ENCODE measurements at places on chromosomes 13 and 19.

DNA sequence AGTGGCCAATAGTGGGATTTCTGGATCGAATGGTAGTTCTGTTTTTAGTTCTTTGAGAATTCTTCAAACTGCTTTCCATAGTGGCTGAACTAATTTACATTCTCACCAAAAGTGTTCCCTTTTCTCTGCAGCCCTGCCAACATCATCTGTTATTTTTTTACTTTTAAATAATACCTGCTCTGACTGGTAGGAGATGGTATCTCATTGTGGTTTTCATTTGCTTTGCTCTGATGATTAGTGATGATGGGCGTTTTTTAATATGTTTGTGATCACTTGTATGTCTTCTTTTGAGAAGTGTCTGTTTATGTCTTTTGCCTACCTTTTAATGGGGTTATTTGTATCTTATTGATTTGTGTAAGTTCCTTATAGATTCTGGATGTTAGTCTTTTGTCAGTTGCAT is 48.0 kb downstream of the RNASEH2B start:
- DNase-seq: no peak

DNA sequence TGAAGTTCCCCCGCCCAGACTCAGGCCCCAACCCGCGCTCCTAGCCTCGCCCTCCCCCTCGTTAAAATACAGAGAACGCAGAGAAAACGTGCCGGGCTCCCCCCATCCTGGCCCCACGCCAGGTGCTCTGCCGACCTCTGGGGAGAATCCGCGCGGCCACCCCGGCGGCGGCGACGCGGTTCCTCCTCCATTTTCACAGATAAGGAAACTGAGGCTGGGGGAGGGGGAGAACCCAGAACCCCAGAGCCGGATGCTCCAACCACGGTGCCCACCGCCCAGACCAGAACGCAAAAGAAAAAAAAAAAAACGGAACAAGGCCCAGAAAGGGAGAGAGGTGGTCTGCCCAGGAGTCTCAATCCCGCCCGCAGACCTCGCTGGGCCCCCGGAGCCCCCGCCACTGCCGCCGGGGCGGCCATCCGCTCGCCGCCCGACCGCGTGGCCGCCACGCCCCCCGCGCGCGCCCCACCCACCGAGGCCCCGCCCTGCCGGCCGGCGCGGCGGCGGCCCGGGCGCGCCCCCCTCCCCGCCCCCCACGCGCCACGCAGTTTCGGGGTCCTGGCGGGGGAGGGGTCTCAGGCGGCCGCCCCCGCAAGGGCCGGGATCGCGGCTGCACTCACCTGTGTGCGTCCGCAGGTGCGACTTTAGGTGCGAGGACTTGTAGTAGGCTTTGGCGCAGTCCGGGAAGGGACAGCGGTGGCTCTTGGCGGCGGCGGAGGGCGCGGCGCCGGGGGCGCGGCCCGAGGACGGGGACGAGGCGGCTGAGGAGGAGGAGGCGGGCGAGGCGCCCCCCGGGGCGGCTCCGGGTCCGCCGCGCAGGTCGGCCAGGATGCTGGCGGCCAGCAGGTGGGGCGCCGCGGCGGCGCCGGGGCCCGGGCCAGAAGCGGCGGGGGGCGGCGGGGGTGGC is 703 bp downstream of the KLF16 start:
- DNase-seq: peak; percentile 54

DNA sequence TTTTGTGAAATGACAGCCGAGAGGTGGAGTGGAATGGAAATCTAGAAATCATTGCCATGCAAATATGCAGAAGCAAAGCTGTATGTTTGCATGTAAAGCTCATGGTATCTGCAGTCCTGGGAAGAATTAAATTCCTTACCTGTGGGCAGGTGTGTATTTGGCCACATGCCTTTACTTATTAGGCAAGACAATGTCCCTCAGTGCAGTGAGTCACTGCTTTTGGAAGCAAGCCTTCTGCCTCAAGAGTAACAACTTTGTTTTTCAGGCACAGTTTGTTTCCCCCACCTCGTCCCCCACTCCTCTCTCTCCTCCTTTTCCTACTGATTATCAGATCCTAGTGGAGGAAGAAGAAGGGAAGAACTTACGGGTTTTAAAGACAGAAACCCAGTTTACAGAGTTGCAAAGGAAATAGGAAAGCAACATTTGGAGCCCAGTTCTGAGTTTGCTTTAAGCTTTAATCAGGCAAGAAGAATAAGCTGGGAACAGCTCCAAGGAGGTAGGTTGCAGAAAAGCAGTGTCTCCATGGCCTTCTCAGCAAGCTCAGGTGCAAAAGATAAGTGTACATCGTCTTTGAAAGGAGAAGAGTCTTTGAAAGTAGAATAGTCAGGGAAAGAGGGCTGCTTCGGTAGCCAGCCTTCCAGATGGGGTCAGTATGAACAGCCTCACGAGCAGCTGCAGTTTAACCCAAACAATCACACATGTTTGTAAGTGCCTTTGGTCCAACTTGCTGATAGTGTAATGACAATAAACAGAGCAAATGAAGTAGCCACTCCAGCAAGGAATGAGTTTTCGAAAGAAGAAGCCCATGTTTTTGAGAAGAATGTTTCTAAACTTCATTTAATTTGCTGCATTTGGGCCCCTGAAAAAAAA is 190.1 kb downstream of the KLF5 start:
- no peak for DNase-seq

DNA sequence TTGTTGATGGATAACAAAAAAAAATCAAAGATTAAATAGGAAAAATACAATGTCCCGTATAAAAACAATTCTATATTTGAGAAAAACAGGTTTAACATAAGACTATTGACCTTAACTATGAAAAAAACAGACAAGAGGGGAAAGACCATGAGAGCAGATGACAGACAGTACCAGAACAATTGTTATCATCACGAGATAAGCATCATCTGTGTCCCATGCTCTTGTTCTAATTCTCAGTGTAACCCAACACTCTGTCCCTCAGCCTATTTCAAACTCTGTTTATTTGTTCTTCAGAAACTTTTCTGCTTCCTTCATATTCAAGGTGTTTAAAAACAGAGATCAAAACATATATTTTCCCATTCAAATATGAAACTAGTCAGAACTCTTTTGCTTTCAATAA is 216.4 kb downstream of the PCDH9 start:
- DNase-seq: no peak

- DNase-seq: no peak
Observed at GRCh38 chr13:25213715-25214114, 41.6 kb upstream of the AMER2 start.

GRCh38 chr19:4151623-4152022 is 1.8 kb upstream of the CREB3L3 start:
- no peak for DNase-seq

DNA sequence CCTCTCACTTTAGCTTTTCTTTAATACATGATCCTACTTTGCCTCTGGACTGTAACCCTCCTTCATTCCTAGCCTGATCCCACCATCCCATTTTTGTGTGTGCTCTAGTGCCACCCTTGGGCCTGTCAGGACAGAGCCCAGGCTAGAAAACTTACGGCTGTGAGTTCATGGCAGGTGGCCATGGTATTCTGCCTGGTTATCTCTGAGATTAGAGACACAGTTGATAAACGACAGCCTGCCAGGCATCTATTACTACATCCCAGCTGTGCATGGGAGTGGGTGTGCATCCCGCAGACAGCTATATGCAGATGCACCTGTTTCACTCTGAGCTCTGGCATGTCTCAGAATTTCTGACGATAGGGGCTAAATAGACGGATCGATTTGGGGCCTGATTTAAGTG is 110.9 kb downstream of the HS6ST3 start:
- DNase-seq: no peak

DNA sequence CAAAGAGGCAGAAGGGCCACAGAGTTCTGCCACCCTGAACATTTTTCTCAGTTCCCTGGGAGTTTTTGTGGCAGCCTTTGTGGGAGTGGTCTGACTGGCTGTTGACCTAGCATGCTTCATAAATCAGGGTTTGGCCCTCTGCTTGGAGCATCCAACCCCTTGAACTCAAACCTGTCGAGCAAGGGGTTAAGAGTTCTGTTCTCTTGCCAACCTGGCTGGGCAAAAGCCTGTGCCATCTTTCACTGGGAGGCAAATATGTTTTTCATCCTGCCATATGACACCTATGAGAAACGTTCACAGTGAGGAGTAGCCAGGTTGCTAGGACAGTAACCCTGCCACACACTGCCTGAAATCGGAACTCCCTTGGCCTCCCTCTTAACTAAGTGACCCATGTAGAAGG is 7.7 kb upstream of the TEX26 start:
- no peak for DNase-seq

DNA sequence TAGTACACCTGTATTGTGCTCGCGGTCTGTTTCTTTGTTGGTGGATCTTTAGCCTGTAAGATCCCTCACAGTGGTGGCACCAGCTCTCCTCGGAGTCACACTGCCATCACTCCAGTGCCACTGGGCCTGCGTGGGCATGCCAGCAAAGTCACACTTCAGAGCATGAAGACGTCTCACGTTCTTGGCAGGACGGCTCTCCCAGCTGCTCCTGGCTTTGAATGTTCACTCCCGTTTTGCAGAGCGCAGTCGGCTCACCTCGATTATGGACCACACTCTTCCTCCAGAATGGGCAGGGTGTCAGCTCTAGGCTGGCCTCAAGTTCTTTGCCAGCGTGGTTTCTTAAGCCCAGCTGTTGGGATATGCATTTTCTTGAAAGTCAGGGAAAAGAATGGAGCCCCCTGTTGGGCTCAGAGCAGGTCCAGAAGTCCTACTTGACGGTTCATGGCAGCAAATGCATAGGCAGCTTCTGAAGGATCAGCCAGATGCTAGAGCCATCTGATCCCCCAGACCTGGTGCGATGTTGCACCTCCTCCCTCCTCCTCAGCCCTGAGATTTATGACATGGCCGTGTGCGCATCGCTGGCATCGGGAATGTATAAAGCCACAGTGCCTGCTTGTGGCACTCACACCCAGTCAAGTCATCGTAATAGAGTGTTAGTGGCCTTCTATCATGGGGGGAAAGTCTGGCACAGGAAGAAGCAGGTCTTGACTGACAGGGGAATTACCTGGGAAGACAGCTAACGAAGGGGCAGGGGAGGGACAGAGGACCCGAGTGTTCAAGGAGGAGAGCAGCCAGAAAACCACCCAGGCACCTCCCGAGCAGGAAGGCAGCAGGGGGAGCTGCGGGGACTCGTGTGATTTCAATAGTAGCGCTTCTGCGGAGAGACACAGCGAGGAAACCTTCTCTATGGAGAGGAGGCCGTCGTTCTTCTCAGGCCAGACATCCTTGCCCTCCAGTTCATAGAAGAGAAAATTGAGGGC is 40.2 kb upstream of the NPAS1 start:
- no peak for DNase-seq

- no peak for DNase-seq
Observed at GRCh38 chr13:33057019-33057780, 41.0 kb downstream of the KL start.

- peak; percentile 65 for DNase-seq
Observed at GRCh38 chr13:40164133-40164532, 502.3 kb downstream of the FOXO1 start.

- no peak for DNase-seq
Observed at GRCh38 chr19:5247957-5248705, 92.5 kb downstream of the PTPRS start.

- DNase-seq: no peak
Observed at GRCh38 chr19:33547676-33548075, 26.1 kb upstream of the PEPD start.

DNA sequence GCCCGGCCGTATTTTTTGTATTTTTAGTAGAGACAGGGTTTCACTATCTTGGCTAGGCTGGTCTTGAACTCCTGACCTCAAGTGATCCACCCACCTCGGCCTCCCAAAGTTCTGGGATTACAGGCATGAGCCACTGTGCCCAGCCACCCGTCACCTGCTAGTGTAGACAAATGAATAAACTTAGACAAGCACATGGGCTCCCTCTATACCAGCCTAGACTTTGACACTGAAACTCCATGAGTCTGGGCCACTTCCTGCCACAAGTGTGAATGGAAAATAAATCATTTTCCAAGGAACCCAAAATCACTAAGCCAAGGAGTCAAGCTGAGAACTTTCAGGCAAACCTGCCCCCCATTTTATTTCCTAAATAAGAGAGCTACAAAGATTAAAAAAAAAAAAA is 27.0 kb upstream of the TPT1 start:
- no peak for DNase-seq

- DNase-seq: no peak
Observed at GRCh38 chr13:98285317-98285716, 108.2 kb upstream of the RNF113B start.

- peak; percentile 97 for DNase-seq
Observed at GRCh38 chr13:50635504-50635903, 208.0 kb downstream of the DLEU7 start.

DNA sequence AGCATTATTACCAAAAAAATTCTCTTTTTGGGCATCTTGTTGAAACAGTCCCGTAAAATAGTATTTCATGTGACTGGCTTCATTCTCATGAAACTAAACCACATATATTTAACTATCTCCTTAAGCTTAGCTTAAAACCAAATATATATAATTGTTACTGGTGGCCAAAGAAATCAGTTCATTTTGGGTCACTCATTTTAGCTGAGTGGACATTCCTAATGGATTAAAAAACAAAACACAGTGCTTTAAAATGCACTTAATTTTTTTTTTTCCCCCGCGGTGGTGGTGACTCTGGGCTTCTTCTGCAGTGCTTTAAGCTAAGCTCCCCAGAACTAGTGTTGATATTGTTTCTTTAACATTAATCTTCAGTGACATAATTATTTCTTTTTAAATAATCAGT is 540.1 kb downstream of the GPC6 start:
- no peak for DNase-seq

DNA sequence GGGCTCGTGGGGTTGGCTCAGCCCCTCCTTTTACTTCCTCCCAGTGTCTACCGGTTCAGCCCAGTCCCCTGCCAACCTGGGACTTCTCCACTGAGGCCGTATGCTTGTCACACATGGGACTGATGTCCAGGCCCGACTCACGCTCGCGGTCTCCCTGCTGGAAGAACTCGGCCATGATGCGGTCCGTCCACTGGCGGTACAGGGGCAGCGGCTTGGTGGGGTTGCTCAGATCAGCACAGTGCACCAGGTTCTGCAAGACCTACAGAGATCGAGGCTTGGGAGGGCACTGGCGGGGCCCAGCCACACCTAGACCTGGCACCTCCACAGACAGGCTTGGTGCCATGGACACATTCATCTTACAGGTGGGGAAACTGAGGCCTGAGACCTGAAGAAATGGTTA is 7.8 kb upstream of the RAB3A start:
- no peak for DNase-seq

- DNase-seq: no peak
Observed at GRCh38 chr19:55690769-55691545, 15.9 kb downstream of the EPN1 start.

DNA sequence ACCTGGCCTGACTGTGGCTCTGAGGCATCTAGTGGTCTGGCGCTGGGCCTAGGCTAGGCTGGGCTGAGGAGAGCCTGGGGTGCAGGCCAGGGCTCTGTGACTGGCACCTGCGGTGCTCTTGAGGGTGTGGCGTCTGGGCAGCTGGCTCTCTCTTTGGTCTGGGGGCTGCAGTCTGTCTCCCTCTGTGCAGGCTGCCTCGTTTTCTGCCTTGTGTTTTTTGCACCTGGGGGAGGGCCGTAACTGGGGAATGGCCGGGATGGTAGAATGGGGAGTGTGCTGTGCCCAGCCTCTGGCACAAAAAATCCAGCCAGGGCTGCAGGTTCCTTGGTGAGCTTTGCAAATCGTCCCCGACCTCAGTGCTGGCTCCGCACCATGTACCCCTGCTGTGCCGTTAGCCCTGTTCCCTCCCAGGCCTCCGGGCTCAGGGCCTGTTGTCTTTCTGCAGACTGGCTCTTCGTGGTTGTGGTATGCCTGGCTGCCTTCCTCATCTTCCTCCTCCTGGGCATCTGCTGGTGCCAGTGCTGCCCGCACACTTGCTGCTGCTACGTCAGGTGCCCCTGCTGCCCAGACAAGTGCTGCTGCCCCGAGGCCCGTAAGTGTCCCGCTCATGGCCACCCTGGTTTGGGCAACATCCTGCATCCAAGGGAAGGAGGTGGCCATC is 6.5 kb upstream of the USF2 start:
- DNase-seq: no peak

All from suppressor macrophage treated with lipopolysaccharide for 4 hours (primary cell).